Esophagus squamous epithelium (tissue), 5 donors: ENCODE measurements at places on chromosomes 2 and 18.

- no peak for DNase-seq
Observed at GRCh38 chr2:100664021-100664755, 101.4 kb downstream of the PDCL3 start.

GRCh38 chr2:64454386-64455332 is 697 bp downstream of the LGALSL start:
- DNase-seq: no peak

GRCh38 chr2:239494578-239494977 is 93.8 kb upstream of the HDAC4 start:
- DNase-seq: no peak

DNA sequence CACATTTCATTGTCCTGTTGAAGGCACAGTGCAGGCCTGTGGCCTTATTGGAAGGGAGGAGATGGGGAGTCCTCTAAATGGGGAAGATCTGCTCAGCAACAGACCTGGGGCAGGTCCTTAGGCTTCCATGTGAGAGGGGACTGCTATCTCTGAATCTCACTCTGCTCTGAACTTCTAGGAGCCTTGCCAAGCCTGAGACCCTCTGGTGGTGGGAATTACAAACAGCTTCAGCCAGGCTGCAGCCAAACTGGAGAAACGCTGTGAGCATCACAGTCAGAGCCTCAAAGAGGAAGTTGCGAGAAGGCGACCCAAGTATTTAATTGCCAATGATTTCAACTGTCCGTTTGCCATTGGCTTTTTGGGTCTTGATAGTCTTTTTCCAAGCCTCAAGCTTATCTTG is 66.8 kb upstream of the MC2R start:
- no peak for DNase-seq

DNA sequence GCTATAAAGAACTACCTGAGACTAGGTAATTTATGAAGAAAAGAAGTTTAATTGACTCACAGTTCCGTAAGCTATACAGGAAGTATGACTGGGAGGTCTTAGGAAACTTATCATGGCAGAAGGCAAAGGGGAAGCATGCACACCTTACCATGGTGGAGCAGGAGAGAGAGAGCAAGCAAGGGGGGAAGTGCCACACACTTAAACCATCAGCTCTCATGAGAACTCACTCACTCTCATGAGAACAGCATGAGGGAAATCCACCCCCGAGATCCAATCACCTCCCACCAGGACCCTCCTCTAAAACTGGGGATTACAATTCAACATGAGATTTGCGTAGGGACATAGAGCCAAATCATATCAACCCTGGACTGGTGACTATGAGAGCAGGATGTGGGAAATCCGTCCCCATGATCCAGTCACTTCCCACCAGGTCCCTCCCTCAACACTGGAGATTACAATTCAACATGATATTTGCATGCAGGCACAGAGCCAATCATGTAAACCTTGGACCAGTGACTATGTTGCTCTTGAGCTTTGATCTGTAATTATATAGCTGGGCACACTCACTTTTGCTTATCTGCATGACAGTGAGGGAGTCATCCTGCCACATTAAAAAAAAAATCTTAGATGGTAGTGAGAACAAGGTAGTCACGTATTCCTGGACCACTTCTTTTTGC is 12.9 kb downstream of the ADAM23 start:
- no peak for DNase-seq

- no peak for DNase-seq
Observed at GRCh38 chr2:6896930-6897759, 19.6 kb downstream of the RSAD2 start.

- DNase-seq: no peak
Observed at GRCh38 chr2:191571163-191571769, 106.7 kb upstream of the NABP1 start.

GRCh38 chr2:47155091-47155876 is at the start of gene STPG4:
TSS of gene STPG4 (minus strand) at chr2:47155308. CDS start at chr2:47155251, 57 bp downstream.
- no peak for DNase-seq

- no peak for DNase-seq
Observed at GRCh38 chr2:192983173-192983572, 788.4 kb upstream of the TMEFF2 start.

DNA sequence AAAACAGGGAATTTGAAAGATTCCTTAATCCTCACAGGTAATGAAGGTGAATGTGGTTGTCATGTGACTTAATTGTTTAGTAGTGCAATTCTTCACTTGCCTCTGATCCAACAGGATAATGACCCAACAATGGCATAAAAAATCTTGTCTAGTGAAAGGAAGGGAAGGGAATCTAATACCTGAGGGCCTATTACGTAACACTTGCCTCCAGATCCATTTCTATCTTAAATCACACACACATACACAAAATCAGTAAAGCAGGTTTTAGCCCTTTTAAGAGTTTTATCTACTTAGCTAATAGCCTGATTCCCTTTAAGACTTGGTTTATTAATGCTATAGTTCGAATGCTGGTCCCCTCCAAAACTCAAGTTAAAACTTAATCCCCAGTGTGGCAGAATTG is 118.6 kb downstream of the TMEM163 start:
- no peak for DNase-seq

DNA sequence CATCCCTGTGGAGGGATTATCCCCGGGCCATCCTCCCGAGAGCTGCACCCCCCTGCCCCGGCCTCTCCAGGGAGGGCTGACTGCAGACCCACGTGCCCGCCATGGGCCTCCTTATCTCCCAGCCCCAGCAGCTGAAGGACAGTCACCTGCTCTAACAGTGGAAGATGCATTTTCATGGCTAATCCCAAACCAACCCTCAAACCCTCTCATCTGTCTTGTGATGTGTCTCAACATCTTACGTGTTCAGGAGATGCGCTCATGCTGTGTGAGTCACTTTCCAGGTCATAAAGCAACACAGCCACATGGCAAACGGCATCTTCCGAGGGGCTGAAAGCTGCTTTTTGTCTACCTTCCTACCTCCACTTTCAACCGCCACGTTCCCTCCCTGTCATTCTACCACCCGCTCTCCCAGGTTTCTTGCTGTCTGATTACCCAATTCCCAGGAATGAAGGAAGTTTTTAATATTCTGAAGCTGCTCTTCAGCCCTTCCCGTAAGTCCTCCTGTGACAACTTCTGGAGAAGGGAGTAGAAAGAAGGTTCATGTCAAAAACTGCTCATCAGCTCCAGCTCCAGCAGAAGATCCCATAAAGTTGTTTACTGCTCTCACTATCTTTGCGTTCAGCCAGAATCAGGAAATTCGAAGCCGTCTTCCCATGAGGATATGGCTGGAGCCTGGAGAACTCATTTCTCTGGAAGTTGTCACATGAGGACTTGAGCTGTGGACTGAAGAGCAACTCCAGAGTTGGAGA is 54.5 kb downstream of the MBP start:
- no peak for DNase-seq

DNA sequence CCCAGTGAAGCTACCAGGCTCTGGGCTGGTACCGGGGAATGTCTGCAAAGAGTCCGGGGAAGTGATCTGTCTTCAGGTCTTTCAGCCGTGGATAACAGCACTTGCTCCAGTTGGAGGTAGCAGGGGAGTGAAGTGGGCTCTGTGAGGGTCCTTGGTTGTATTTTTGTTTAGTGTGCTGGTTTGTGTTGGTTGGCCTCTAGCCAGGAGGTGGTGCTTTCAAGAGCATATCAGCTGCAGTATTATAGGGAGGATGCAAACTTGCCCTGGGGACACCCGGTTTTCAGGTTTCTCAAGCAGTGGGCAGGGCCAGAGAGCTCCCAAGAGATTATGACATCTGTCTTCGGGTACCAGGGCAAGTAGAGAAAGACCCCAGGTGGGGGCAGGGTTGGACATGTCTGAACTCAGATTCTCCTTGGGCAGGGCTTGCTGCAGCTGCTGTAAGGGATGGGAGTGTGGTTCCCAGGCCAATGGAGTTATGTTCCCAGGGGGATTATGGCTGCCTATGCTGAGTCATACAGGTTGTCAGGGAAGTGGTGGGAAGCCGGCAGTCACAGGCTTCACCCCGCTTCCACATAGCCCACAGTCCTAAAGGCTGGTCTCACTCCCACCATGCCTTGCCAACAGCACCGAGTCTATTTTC is 34.4 kb downstream of the ACAA2 start:
- no peak for DNase-seq

GRCh38 chr2:145356056-145356455 is 836.1 kb upstream of the ZEB2 start:
- DNase-seq: no peak

- no peak for DNase-seq
Observed at GRCh38 chr2:235766278-235766677, 272.4 kb downstream of the AGAP1 start.

DNA sequence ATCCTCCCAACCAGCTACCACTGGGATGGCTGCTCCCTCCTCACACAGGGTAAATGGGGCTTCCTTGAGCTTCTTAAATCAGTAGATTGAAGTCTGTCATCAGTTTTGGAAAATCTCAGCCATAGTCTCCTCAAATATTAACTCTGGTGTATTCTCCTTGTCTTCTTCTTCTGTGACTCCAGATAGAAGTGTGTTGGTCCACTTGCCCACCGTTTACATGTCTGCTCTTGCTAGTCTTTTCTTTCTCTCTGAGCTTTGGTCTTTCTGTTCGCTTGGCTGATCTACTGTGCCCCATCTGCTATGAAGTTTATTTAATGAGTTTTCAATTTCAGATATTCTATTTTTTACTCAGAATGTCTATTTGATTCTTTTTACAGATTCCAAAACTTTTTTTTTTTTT is 281.7 kb upstream of the HDAC4 start:
- no peak for DNase-seq

GRCh38 chr2:221501210-221501882 is 70.8 kb downstream of the EPHA4 start:
- DNase-seq: no peak

DNA sequence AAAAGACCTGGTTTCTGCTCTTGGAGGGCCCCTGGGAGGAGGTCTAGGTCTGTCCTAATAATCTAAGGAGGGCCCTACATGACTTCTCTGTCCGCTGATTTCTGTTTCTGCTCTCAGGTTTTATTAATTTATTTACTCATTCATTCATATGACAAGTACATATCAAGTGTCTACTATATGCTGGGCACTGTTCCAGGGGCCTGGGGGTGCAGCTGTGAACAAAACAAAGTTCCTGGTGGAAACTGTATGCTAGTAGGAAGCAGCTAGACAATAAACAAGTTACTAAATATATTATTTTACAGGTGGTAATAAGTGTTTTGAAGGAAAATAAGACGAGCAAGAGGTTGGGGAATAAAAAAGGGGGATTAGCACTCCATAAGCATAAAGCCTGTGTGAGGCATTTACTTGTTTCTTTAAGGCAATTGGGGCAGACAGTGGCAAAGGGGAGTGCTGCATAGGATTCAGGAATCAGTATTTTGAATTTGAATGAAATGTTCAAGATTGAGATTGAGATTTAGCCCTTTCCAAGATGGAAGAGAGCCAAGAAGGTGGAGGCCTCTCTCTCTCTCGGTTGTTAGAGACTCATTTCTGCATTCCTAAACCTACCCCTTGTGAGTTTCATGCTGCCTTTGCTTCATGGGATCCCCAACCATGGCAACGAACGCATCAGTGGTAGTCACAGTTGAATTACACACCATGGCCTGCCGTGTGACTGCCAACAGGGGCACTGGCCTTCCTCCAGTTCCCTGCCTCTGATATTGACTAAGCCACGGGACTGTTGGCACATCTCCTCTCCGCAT is 28.3 kb downstream of the DRC1 start:
- no peak for DNase-seq

DNA sequence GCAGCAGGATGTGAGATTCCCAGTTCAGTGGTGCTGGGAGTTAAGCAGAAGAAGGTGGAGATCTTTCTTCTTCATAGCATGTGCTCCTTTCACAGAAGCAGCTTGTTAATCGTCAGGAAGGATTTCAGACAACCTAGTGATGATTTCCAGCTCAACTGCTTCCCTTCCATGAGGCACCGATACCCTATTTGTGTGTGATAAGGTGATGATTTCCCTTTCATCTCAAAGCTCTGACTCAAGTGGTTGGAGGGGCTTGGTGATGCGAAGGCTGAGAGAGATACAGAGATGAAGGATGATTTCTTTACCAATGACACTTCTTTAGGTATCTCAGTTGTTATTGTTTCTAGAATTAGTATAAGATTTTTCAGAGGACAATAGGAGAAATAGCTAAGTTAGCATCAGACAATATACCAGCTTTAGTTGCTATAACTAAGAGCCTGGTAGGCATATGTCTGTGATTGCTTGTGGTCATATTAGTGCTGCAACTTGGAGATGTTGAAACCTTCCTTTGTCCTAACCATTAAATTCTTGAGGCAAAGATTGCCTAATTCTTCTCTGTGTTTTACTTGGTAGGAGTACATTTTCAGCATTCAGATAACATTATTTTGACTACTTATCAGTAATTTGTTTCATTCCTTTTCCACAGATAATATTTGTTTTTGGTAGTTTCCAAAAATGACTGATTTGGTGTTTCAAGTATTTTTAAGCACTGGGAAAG is 111.3 kb downstream of the PLCL1 start:
- no peak for DNase-seq

GRCh38 chr2:177799531-177799930 is 273.0 kb downstream of the PDE11A start:
- no peak for DNase-seq
